NCI-H1436 treated with DMSO at 0.1 percent for 48 hours (cell line): ENCODE measurements at places on chromosomes 11 and 22.
A peak's percentile ranks its signal among the peaks of the same experiment; 100 is the strongest.

DNA sequence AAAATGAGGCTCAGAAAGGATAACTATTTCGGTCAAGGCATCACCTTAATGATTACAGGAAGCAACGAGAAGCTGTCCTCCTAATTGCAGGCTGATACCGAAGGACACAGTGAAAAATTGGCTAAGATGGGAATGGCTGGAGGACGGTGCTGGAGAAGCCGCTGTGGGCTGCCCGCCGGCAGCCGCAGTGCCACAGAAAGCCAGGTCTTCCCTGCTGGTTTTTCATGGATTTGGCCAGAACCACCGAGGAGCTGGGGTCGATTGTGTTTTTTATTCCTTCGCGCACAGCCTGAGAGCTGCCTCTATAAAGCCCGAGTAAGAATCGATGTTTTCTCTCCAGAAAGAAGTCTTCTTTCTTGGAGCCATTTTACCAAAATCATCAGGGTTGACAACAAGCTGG is 1484.2 kb downstream of the BRD1 start:
- no peak for DNase-seq

GRCh38 chr11:8863838-8864237 is 47.2 kb upstream of the AKIP1 start:
- no peak for DNase-seq

GRCh38 chr11:70134490-70134889 is 56.4 kb downstream of the ANO1 start:
- peak; percentile 91 for DNase-seq

DNA sequence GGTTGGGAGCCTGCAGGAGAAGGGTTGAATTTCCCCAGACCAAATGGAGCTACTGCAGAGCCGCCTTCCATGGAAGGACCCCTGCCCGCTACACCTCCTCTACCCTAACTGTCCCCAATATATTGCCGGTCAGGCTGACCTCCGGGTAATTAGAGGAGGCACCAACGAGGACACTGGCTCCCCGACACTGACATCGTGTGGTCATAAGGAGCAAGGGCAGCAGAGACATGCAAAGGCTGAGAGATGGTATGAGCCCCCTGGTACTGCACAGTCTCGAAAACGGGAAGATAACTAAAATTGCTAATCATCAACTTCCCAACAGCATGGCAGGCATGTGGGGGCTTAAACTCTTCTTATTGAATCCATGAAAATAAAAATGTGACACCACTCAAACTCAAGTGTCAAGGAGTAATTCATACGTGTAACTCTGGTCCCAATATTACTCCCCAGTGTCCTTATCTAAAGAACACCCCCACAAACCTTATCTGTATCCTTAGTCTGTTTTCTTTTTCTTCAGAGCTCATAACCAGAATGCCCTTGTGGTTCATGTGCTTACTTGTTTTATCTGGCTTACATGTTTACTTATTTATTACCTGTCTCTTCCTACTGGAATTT is 4.4 kb downstream of the CAVIN3 start:
- no peak for DNase-seq

DNA sequence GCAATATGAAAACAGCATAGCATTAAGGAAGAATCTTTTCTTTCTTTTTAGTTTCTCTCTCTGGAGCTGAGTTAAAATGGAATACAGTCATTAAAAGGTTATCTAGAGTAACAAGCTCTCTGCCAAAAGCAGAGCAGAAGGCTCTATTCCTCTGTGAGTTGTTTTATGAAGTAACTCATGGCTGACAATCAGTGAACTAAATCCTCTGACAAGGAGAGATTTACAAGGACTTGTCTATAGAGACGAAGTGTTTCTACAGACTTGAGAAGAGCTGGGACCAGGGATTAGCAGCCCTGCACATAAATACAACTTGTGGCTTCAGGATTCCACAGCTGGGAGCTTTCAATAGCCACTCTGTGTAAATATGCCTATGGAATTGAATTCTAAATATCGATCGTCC is 192.5 kb upstream of the RAG2 start:
- DNase-seq: no peak

- DNase-seq: no peak
These were observed 1.1 kb upstream of the MRGPRX4 start for GRCh38 chr11:18171377-18172000.

GRCh38 chr11:10693509-10694081 is at the start of gene IRAG1:
Gene IRAG1 (minus strand): TSS chr11:10693755. CDS start chr11:10693602, 153 bp downstream.
- no peak for DNase-seq

GRCh38 chr11:134101282-134101681 is 32.4 kb downstream of the JAM3 start:
- no peak for DNase-seq

DNA sequence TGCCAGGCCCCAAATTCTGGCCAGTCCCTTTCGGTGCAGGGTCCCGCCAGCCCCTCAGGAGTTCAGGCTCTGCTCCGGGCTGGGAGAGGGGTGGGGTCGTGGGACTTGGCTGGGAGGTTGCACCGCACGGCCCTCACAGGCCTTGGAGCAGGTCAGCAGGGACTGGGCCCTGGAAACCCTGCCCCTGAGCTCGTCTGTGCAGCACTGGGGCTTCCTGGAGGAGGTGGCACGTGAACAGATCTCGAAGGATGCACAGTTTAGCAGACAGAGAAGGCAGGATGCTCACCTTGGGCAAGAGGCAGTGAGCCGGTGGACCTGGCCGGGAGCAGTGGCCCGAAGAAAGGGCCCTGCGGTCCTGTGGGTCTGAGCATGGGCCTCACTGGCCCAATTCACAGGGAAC is 70.0 kb downstream of the WNT7B start:
- DNase-seq: no peak
